ENCODE measurements at places on chromosomes 7 and 10.

- DNase-seq, result no peak
Measured at GRCh38 chr10:27312854-27313253, 72.3 kb upstream of the ACBD5 start.

- no peak for DNase-seq
Measured at GRCh38 chr7:101207459-101207858, 6.6 kb upstream of the MOGAT3 start.

GRCh38 chr10:124722798-124723783 lies 21.1 kb downstream of the FAM53B start:
- no peak for DNase-seq

- no peak for DNase-seq
Measured at GRCh38 chr10:79479283-79479909, 32.9 kb upstream of the EIF5AL1 start.

All from stimulated activated CD8-positive, alpha-beta memory T cell treated with anti-CD3 and anti-CD28 coated beads, Interleukin-4, amount 100 ng/mL, for 4 hours (primary cell).